NCI-H510A (cell line): ENCODE measurements at places on chromosomes 6 and 20.

GRCh38 chr6:122649701-122650100 lies 39.5 kb downstream of the PKIB start:
- DNase-seq, result no peak

DNA sequence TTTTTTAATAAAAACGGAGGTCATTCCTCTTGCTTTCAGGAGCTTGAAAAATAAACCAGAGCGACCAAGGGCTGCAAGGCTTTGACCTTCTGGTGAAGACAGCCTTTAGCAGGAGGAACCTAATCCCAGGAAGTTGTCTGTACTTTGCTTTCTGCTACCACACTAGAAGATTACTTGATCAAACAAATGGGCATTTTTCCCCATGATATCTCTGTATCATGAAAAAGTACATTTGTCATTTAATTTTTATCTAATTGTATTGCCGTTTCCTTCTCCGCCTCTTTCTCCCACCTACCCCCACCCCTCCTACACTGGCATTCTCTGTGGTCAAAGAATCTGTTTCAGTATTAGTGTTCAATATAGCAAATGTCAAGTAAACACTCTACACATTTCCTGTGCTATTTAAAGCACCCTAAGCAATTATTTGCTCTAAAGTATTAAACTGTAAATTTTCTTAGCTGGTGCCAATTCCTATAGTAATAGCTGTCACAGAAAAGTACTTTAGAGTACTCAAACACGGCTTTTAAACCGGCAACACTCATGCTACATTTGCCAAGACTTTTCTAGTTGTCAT lies 29.7 kb downstream of the ATXN1 start:
- DNase-seq, result no peak

DNA sequence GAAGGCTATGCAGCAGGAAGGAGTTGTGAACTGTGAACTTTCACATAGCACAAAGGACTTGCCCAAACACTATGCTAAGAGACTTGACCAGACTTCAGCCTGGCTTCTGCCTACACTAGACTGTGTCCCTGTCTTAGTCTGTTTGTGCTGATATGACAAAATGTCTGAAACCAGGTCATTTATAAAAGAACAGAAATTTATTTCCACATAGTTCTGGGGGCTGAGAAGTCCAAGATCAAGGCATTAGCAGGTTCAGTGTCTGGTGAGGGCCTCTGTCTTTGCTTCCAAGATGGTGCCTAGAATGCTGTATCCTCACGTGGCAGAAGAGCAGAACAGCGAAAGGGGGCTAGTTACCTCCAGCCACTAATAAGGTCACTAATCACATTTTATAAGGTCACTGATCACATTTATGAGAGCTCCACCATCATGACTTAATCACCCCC lies 16.0 kb upstream of the MCM3 start:
- no peak for DNase-seq

DNA sequence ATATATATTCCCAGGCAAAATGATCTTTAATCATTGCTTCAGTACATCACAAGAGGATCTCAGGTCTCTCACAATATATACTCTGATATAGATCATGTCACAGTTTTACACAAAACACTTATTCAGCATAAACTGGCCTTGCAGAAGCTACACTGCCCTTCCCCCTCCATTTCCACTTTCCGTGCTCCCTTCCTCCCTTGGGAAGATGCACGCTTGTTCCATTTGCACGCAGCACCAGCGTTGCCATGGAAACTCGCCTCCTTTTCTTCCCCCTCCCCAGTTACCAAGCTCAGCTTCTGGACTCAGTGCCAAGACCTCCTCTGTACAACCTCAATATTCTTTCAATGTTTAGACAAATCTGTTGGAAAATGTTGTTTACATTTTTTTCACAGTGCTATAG lies 154.6 kb downstream of the RFPL4B start:
- no peak for DNase-seq

GRCh38 chr6:165852676-165853075 lies 189.6 kb upstream of the PDE10A start:
- no peak for DNase-seq

GRCh38 chr20:5001174-5002076 lies at the start of gene SLC23A2:
Gene SLC23A2 (minus strand): TSS chr20:5001510. CDS start chr20:4932562, 68,948 bp downstream.
- DNase-seq, result peak; percentile 46

DNA sequence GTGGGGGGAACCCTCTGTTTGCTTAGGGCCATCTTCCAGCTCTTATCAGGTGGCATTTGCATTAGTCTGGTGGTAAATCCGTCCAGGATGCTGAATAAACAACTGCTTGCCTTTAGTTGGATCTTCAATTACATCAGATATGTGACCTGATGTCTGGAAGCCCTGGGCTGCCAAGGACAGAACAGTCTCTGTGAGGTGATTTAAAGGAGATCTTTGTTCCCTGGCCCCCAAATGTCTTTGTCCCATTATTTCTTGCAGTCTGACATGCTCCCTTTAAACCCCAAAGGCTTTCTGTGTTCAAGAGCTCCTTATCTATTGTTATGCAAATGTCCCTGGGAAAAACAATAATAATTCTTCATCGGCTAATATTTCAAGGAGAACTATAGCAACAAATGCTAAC lies 84.6 kb upstream of the SPTLC3 start:
- DNase-seq, result no peak

DNA sequence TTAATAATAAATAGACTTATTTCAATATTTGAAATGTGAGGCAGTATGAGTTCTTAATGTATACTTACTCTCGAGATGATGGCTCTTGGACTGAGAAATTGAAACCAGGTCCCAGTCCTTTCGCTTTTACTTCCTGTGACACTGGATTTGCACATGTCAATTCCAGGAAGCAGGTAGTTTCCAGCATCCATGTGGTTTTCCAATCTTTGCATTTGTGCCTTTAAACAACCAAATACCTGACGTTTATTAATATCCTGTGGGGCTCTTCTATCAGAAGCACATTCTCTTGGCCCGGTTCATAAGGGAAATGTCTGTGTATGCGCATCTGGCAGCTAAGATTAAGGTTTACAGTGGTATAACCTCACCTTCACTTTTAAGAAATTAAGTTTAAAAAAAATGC lies 13.1 kb downstream of the UTRN start:
- no peak for DNase-seq

DNA sequence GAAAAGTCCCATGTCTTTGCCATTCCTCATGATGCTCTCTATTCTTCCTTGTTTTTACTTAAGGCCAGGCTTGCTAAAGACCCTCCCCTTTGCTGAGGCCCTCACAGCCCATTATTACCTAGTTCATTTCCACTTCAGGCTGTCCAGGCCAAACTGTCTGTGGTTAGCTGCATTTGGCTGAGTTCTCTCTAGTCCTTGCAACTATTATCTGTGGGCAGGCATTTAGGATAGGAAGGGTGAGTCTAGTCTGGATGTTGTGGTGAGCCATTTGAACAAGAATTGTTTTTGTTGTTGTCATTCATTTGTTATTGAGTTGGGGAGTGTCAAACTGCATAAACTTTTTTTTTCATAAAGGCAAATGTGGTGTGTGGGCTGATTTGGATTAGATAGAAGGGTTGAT lies 182.4 kb downstream of the CD109 start:
- DNase-seq, result no peak

DNA sequence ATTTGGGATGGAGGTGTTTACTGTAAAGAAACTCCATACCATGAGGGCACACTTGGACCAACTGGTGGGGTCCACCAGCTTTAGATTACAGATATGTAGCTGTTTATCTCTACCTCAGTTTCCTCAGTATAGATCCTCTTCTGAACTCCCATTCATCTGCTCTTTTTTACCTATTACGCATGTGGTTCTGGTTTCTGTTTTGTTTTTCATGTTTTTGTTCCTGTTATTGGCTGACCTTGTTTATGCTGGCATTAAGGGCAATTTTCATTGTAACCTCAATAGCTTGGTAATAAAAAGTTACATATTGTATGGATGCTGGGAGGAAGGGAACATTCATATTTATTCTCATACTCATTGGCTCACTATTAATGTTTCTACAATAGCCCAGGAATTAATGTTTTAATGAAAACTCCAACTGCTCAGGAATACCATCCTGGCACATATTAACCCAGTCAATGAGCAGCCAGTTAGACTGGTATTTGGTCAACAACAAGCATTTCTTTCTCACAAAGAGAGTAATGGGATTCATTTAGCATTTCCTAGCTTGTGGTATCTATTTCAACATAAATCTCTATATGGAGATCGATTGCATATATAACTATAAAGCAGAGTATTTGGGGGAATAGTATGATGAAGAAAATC lies 83.8 kb upstream of the FAM184A start:
- DNase-seq, result no peak

- DNase-seq, result no peak
These were observed 44.3 kb downstream of the ADGRB3 start for GRCh38 chr6:68679399-68679798.

- no peak for DNase-seq
These were observed 35.2 kb downstream of the SYNDIG1 start for GRCh38 chr20:24504331-24505285.

DNA sequence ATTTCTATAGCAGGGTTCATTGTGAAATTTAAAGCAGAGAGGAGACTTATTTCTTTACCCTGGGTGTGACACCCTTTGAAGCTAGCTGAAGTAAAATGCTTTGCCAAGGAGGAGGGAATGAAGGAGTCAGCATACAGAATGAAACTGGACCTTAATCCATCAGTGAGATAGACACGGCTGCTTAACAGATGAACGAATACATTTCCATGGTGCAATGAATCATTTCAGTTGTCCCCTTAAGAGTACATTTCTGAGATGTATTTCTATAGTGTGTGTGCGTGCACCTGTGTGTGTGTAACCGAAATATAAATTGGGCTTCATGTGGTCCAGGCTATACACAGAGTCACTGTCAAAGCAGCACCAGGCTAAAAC lies 73.8 kb upstream of the CD93 start:
- no peak for DNase-seq

- no peak for DNase-seq
These were observed 4.3 kb downstream of the ATP5F1E start for GRCh38 chr20:59027741-59028320.
